Stimulated activated naive CD4-positive, alpha-beta T cell (primary cell): ENCODE measurements at places on chromosomes 2 and 18.

- no peak for DNase-seq
These were observed 20.9 kb upstream of the RPRM start for GRCh38 chr2:153499439-153499838.

DNA sequence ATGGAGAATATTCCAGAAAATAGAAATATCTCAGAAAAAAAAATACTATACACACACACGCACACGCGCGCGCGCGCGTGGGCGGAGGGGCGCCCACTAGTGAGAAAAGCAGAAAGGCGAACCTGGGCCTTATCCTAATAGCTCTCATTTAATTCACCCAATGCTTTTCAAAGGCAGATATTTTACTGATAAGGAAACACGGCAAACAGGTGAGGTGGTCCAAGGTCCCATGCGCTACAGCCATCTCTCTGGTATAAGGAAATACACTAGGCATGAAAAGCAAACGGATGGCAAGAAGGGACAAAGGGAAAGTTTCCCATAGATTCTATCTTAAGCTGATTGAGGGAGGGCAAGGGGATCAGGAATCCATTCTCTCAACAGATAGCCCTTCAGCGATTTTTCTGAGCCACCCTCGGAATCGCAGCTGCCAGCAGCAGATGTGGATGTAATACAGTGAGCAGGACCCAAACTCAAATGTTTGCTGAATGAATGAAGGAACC lies 136.7 kb downstream of the TMEM247 start:
- DNase-seq: peak; percentile 18

DNA sequence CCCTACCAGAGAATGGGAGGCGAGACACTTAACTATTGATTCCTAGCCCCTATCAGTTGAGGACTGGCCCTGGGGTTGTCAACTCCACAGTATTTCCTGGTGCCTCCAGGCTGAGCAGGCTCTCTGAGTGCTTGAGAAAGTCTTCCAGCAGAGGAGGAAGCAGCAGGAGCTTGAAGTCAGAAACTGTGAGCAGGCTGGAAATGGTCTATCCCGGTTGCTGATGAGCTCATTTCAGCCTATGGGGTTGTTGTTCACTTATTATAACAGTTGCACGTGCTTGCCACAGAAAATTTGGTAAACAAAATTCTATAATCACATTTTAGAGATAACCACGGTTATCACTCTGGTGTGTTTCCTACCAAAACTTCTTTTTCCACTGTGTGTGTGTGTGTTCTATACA lies 254.7 kb upstream of the THUMPD2 start:
- no peak for DNase-seq

GRCh38 chr2:121722479-121722878 lies 14.2 kb downstream of the NIFK start:
- DNase-seq: no peak

- peak; percentile 51 for DNase-seq
These were observed 38.6 kb upstream of the NOTO start for GRCh38 chr2:73163483-73164367.

GRCh38 chr2:168948621-168949212 lies 47.6 kb downstream of the G6PC2 start:
- no peak for DNase-seq

DNA sequence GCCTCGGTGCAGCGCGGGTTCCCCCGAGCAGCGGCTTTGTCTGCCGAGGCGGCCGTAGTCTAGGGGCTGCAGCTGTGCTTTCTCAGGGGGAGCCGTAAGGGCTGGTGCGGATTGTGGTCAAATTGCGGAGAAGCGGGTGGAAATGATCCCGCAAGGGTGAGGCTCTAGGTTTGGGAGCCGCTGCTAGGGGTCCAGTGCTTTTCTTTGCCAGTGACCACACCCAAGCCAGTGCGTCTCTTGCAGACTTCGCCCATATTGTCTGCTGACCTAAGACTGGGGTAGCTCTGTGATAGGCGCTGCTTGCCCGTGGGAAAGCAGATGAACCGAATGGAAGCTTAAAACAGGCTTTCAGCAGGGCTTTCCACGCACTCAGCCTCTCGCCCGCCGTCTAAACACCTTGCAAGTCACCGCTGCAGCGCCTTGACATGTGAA lies 2.1 kb downstream of the DPYSL5 start:
- no peak for DNase-seq
